ENCODE measurements at places on chromosomes 1 and 21.
A peak's percentile ranks its signal among the peaks of the same experiment; 100 is the strongest.

GRCh38 chr1:6103111-6103853 lies 57.6 kb downstream of the KCNAB2 start:
- no peak for DNase-seq

GRCh38 chr1:97608272-97608671 lies 312.6 kb downstream of the DPYD start:
- DNase-seq, result no peak

- no peak for DNase-seq
Measured at GRCh38 chr1:235639226-235640205, 10.1 kb downstream of the GNG4 start.

GRCh38 chr1:67058761-67059160 lies 4.8 kb upstream of the SLC35D1 start:
- DNase-seq, result no peak

- no peak for DNase-seq
Measured at GRCh38 chr1:42847111-42847595, 740 bp downstream of the ZNF691 start.

DNA sequence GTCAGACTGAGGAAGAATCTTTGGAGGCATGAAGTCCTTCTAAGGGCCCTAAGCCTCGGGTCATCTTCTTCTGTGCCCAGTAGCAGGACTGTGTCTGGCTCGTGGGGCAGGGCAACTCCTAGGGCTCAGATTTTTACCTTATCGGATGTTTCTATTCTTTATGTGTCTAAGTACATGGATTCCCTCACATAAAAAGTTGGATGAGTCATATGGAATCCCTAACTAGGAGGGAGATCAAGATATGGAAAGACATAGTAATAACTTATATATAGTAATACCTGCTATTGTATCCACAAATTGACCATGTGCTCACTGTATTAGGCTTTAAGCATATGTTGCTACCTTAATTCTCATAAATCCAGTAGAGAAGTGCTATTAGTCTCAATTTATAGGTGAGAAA lies 364.5 kb upstream of the CAMK1G start:
- no peak for DNase-seq

DNA sequence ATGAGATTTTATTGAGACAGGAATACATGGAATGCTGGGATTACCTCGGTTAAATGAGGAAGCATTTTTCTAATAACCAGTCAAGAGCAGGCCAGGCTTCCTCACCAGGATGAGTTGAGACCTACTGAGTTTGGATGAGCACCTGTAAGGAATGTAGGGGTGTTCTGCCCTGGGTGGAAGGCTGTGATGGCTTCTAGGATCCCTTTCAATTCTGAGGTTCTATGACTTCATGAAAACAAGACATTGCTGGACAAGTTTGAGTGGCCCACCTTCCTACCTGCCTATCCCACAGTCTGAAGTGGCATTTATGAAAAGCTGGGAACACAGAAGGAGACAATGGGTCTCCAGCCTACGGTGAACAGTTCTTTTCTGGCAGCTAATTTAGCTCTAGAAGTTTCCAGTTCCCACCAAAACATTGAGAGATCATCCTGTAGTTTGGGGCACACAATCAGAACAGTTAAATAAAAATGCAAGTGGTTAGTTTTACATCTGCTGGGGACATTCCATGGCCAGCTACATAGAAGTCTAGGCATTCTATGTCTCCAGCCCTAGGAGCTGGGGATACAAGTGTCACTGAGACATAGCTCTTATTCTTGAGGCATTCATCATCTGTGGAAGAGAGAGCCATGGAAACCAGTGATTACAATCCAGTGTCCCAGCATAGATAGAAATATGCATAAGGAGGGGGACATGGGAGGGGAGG lies 51.3 kb upstream of the TSPAN2 start:
- no peak for DNase-seq

GRCh38 chr1:185421485-185422107 lies 104.6 kb upstream of the IVNS1ABP start:
- DNase-seq, result no peak

- no peak for DNase-seq
Measured at GRCh38 chr1:205576805-205577761, 54.7 kb downstream of the ELK4 start.

- DNase-seq, result no peak
Measured at GRCh38 chr21:27804515-27804914, 837.6 kb upstream of the ADAMTS5 start.

- DNase-seq, result peak; percentile 47
Measured at GRCh38 chr1:44723064-44723463, 7.9 kb downstream of the RNU5D-1 start.

DNA sequence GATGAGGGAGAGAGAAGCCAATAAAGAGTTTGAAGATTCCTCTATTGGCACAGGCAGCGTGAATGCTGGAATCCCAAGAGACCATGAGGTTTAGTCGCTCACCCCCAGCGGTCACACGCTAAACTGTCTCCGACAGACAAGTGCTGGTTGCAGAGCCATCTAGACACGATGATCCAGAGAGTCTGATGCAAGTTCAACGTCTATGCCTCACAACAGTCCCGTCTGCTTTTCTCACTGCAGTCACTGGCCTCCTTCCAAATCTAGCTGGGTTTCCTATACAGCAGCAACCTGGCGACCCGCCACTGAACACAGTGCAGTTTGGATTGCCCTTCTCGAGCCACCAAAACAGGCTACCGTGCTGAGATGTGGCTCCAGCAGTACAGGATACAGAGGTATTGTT lies 98.6 kb upstream of the KRTAP19-8 start:
- DNase-seq, result no peak

DNA sequence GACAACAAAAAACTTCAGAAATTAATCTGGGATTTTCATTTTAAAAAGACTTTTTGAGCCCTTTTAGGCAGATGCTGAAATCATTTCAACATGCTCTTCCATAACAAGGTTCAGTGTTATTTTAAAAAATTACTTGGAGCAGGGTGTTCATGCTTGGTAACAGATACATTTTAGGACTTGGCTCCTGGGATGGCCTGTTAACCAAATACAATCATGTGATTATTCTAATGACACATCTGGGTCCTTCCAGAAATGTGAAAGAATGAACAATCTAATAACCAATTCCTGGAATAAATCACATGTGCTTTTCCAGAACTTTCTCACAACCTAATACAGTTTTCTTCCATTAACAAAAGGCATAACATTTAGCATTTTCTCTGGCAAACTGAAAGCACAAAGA lies 379.8 kb upstream of the RUNX1 start:
- no peak for DNase-seq

- DNase-seq, result no peak
Measured at GRCh38 chr1:153939476-153939875, 7.0 kb downstream of the DENND4B start.

GRCh38 chr1:203461717-203462116 lies 13.9 kb upstream of the PRELP start:
- DNase-seq, result no peak

DNA sequence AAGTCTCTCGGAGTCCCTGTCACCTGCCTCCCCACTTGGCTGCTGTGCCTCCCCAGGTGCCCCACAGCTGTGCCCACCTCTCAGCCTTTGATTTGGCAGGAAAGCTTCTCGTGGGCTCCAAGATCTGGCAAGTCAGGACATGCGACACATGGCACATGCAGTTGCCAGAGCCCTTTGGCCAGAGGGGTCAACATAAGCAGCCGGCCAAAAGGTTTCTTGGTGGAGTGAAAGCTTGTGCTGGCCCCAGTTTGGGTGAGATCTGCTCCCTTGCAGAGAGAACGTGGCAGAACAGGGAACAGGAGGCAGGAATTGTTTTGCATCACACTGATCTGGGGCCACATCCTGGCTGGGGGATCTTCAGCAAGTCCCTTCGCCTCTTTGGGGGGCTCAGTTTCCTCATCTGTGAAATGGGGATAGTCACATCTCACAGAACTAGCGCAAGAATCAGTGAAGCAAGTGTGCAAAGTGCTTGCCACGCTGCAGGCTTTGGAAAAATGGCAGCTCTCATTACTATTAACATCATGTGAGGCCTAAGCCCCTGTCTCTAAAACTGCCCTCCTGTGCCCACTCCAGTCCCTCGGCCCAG lies 232.6 kb downstream of the TRABD2B start:
- no peak for DNase-seq

- DNase-seq, result no peak
Measured at GRCh38 chr1:183477986-183478781, 5.9 kb downstream of the SMG7 start.

DNA sequence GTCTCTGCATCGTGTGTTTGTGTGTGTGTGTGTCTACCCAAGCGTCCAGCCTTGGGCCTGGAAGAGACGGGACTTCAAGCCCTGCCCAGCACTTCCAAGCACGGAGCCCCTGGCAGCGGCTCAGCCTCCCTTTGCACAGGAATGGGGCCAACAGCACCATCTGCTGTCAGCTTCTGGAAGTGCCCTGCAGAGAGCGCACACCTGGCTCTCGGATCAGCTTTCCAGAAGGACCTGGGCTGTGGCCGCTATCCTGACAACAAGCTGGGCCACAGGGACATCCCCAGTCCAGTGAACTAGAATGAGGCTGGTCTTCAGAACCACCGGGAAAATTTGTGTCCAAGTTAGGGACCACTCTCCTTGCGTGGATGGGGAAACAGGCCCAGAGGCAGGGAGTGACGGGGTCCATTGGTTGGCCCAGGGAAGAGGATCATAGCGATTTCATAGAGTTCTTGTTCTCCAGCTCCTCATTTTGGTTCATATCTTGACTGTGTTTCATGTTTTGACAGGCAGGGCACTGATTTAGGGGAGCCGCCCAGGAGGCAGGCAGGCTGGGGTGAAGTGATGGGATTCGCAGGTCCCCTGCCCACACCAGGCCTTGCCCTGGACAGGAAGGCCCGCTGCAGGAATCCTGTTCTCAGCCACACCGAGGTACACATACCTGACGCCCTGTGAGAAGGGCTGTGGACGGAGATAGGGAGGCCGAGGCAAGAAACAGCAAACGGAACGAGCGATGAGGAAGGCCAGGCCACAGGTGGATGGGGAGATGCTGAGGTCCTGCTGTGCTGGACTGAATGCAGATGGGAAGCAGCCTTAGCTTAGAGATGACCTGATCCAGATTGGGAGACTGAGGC lies 38.4 kb downstream of the TAS1R2 start:
- DNase-seq, result peak; percentile 35

- no peak for DNase-seq
Measured at GRCh38 chr21:46037331-46038325, 56.1 kb downstream of the COL6A1 start.

Measured in CD8-positive, alpha-beta T cell (primary cell).